M059J (cell line): ENCODE measurements at places on chromosomes 13 and 19. TPM values are rescaled to one million over a fixed set of nuclear protein-coding genes. Genes with fewer than 3 reads are reported as not detected.

DNA sequence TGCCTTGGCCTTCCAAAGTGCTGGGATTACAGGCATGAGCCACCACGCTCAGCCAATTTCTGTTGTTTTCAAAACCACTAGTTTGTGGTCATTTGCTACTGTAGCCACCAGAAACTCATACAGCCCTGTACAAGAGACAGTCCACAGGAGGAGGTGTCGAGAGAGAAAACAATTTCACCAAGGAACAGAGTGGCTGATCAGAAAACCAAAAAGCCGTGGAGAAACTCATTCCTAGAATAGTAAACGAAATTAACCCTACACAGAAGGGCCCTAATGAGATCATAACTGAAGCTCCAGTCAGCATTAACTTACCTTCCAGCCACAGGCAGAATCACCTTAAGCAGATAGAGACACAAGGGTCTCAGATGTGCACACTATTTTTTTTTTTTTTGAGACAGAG lies 3.8 kb upstream of the CCDC124 start:
- DNase-seq: no peak

- no peak for DNase-seq
These were observed 391.0 kb downstream of the FGF9 start for GRCh38 chr13:22061806-22062391.

- no peak for DNase-seq
These were observed 203.9 kb downstream of the COL4A1 start for GRCh38 chr13:110103026-110103425.

GRCh38 chr13:76645632-76646031 lies 240.6 kb downstream of the KCTD12 start:
- no peak for DNase-seq

GRCh38 chr13:110309661-110310524 lies 2.8 kb downstream of the COL4A2 start:
- DNase-seq: no peak

Gene ZNF324B
- total RNA-seq: 6.6 and 16.3 TPM in 2 replicates

Gene ZNF610
- total RNA-seq: 3.5 and 4.5 TPM in 2 replicates

Gene NKPD1
- total RNA-seq: not detected in 2 replicates
